ENCODE measurements at places on chromosomes 6 and 20. TPM values are rescaled to one million over a fixed set of nuclear protein-coding genes. Genes with fewer than 3 reads are reported as not detected.

DNA sequence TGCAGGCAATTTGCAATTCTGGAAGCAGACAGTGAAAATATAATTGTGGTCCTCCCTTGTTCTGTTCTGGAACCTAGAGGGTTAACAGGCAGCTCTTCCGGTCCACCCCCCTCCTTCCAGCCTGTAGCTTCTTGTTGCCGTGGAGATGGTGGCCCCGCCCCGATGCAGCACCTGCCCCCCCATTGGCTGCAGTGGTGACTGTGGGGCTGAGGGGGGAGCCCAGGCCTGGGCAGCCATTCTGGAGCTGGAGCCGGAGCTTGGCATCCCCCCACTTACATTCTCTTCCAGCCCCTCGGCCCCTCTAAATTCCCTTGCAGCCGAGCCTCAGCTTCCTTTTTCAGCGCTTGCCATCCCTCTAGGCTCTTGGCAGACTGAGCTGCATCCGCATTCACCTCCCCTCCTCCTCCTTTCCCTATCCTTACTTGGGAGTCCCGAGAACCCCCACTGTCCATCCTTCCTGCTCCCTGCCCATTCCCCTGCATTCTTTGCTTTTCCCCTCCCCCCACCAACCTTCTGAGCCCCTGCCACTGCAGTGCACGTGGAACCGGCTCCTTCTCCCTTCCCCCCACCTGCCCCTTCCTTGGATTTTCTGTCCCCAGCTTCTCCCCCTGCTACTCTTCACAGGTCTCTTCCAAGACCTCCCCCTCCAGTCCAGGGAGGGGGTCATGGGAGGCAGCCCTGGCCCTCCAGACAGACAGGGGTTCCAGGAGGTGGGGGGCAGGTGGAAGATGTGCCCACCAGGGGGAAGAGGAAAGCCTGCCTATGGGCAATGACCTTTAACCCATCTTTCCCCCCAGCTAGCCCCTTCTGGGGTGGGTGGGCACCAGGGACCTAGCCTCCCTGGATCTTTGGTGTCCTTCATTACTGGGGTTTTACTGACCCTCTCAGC, 11.4 kb downstream of the SYNGAP1 start:
- peak overlapping the region; percentile 18 for H3K4me3 ChIP-seq
- no peaks in the 10 kb centered on the region for H3K27me3 ChIP-seq
- H3K4me1 ChIP-seq, result peaks cover 72% of the 10 kb centered on the region
- peak overlapping the region; percentile 91 for H3K27ac ChIP-seq
- DNase-seq, result peak; percentile 88
- peaks cover 12% of the 10 kb centered on the region for H3K36me3 ChIP-seq

HDGFL1 gene
- not detected for total RNA-seq

GRCh38 chr20:39095870-39096269, 133.7 kb downstream of the DHX35 start:
- H3K27me3 ChIP-seq, result no peaks in the 10 kb centered on the region
- no peak for DNase-seq
- H3K36me3 ChIP-seq, result no peaks in the 10 kb centered on the region
- no peak overlapping the region for H3K4me3 ChIP-seq
- no peak overlapping the region for H3K27ac ChIP-seq
- no peaks in the 10 kb centered on the region for H3K4me1 ChIP-seq

GRCh38 chr20:8575114-8575513, 443.0 kb downstream of the PLCB1 start:
- H3K36me3 ChIP-seq, result no peaks in the 10 kb centered on the region
- no peak for DNase-seq
- H3K4me1 ChIP-seq, result peaks cover 15% of the 10 kb centered on the region
- H3K27ac ChIP-seq, result no peak overlapping the region
- H3K4me3 ChIP-seq, result no peak overlapping the region

- H3K36me3 ChIP-seq, result peaks cover 59% of the 10 kb centered on the region
- no peaks in the 10 kb centered on the region for H3K4me1 ChIP-seq
Measured at GRCh38 chr6:36227379-36228228, 31.1 kb downstream of the BRPF3 start.

GRCh38 chr6:107676042-107676441, 148.1 kb downstream of the SCML4 start:
- H3K4me1 ChIP-seq, result peaks cover 5% of the 10 kb centered on the region
- H3K4me3 ChIP-seq, result no peak overlapping the region
- DNase-seq, result no peak
- no peaks in the 10 kb centered on the region for H3K27me3 ChIP-seq
- no peak overlapping the region for H3K27ac ChIP-seq

DNA sequence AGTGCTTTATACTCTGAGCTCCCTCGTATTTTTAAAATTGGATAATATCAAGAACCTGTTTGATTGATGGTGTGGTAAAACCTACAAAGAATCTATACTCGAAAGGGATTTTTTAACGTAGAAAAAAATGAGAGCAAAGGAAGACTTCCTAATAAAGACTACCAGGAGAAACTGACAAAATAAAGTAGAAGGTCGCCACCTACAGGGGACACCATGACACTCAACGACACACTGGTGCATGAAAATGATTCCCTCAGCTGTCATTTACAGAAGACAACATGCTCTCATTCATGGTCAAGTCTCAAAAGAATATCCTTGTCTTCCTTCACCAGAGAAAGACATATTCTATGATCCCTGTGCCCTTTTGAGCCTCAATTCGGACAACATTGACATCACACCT, 10.1 kb upstream of the NHSL1 start:
- no peaks in the 10 kb centered on the region for H3K27me3 ChIP-seq
- no peak overlapping the region for H3K4me3 ChIP-seq
- H3K36me3 ChIP-seq, result no peaks in the 10 kb centered on the region
- DNase-seq, result peak; percentile 65
- no peak overlapping the region for H3K27ac ChIP-seq

DNA sequence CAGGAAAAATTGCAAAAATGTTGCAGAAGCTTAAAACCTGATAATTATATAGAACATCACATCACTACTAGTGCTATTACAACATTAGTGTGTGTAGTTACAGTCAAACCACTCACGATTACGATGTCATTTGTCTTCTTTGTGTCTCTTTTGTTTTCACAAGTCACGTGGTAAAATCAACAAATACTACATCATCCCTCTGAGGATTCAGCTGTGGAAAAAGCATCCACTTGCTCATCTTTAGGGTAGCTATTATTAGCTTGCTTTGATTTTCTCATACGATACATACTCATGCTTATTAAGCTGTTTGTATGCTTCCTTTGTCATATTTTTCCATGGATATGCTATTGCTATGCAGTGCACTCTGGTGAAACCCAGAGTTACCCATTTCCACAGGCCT, 22.2 kb upstream of the ATXN1 start:
- no peak for DNase-seq
- H3K4me3 ChIP-seq, result no peak overlapping the region
- no peaks in the 10 kb centered on the region for H3K4me1 ChIP-seq
- no peaks in the 10 kb centered on the region for H3K36me3 ChIP-seq
- no peaks in the 10 kb centered on the region for H3K27me3 ChIP-seq

GRCh38 chr20:1333462-1334369, 4.8 kb upstream of the SDCBP2 start:
- H3K27me3 ChIP-seq, result no peaks in the 10 kb centered on the region
- no peak overlapping the region for H3K4me3 ChIP-seq
- no peak for DNase-seq
- H3K27ac ChIP-seq, result no peak overlapping the region
- no peaks in the 10 kb centered on the region for H3K36me3 ChIP-seq

DNA sequence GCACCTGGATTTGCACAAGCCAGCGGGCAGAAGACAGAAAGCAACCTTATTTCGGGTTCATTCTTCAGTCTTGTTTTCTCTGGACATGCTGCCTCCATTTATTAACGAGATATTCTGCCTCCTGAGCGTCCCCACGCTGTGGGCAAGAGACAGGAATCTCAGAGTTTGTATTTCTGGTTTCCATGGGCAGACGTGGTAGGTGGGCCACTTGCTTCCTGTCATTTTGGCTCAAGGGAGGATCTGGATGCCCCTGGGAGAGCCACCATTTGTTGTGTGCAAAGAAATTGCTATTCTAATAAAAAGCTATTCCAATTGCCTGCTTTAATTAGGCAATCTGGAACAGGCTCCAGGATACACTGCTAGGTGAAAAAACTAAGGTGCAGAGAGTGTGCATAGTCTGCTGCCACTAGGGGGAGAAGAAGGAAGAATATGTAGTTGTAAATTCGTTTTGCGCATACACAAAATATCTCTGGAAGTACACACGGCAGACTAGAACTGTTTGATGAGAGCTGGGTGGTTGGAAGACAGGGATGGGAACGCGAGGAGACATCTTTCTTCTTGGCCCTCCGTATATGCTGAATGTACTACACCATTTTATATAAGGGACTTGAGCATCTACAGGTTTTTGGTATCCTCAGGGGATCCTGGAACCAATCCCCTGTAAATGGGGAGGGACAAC, 30.1 kb upstream of the SLC16A10 start:
- no peaks in the 10 kb centered on the region for H3K36me3 ChIP-seq
- no peaks in the 10 kb centered on the region for H3K4me1 ChIP-seq
- DNase-seq, result no peak
- no peak overlapping the region for H3K27ac ChIP-seq
- no peak overlapping the region for H3K4me3 ChIP-seq

DNA sequence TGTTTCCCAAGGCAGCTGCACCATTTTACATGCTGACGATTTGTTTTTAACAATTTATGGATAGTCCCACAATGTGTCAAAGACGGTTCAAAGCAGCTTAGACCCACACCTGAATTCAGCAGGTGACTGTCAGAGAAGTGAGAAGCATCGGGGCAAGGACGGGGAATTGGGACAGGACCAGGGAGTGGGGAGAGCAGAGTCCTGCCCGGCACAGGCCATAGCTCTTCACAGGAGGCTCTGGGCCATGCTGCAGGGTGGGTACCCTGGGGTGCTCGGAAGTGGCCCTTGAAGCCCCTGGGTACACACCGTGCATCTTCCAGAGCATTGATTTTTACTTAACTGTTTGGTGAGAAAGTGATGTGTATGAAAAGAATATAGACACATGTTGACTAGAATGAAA, 33.2 kb upstream of the PHACTR3 start:
- H3K36me3 ChIP-seq, result no peaks in the 10 kb centered on the region
- no peak for DNase-seq
- no peak overlapping the region for H3K4me3 ChIP-seq
- H3K27me3 ChIP-seq, result peaks cover 8% of the 10 kb centered on the region
- H3K27ac ChIP-seq, result no peak overlapping the region
- no peaks in the 10 kb centered on the region for H3K4me1 ChIP-seq

ECT2L gene
- not detected for total RNA-seq

HTR1E gene
- not detected for total RNA-seq

- peaks cover 15% of the 10 kb centered on the region for H3K4me1 ChIP-seq
- H3K4me3 ChIP-seq, result no peak overlapping the region
- H3K36me3 ChIP-seq, result peaks cover 49% of the 10 kb centered on the region
Measured at GRCh38 chr20:32163951-32164350, 43.6 kb downstream of the PLAGL2 start.

- no peak overlapping the region for H3K4me3 ChIP-seq
- no peaks in the 10 kb centered on the region for H3K4me1 ChIP-seq
- no peaks in the 10 kb centered on the region for H3K36me3 ChIP-seq
- no peak overlapping the region for H3K27ac ChIP-seq
- no peaks in the 10 kb centered on the region for H3K27me3 ChIP-seq
Measured at GRCh38 chr6:168418711-168419121, 22.3 kb upstream of the SMOC2 start.

ERVFRD-1 gene
- not detected for total RNA-seq

GRCh38 chr6:31114970-31115849, 610 bp downstream of the PSORS1C1 start:
- no peak for DNase-seq
- peak overlapping the region; percentile 35 for H3K4me3 ChIP-seq

SLC17A1 gene
- total RNA-seq, result not detected

DNA sequence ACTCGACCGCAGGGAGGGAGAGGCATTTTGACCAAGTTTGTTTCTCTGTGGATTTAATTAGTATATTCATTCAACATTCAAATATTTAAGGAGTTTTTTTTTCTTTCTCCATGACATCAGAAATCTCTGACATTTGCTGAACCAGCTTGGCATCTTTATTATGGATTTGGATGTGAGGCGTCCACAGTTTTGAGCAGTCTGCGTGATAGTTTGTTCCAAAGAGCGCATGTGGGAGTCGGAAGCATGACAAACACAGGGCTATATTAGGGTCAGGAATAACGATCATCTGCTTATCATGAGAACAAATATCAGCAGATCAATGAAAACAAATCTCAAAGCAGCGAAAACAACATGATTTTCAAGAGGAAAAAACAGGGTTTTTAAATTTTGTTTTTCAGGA, 373.2 kb downstream of the CDH4 start:
- peaks cover 29% of the 10 kb centered on the region for H3K27me3 ChIP-seq
- no peak for DNase-seq
- no peaks in the 10 kb centered on the region for H3K36me3 ChIP-seq
- H3K27ac ChIP-seq, result no peak overlapping the region
- no peak overlapping the region for H3K4me3 ChIP-seq

DNA sequence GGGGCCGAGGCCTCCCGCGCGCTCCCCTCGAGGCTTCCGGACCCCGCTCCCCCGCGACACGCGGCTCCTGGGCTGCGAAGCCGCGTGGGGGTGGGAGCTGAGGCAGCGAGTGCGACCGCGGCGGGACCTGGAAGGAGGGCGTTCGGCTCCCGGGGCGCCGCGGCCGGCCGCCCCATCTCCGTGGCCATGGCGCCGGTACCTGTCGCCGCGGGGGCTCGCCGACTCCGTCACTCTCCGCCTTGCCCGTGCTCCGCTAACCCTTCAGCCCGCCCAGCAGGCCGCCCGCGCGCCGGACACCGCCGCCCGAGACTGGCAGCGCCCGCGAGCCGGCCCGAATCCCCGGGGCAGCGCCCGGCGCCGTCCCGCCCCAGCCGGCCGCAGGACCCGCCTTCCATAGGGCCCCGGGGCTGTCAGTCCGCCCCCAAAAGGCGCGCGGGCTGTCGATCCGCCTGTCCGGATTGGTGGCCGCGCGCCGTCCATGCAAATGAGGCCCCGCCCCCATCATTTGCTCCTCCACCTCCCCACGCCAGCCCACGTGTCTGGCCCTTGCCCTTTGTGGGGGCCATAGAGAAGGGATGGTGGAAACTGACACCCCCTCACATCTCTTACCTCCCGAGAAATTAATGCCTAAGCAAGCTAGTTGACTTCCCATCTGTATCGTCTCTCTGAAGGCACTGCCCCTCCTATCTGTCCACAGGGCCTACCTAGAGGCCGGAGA, at the start of gene FKBP5:
TSS of gene FKBP5 (minus strand) at position 311 of the 718 bp plus-strand sequence. CDS start 46,091 bp downstream, outside the sequence.
- peak; percentile 99 for DNase-seq
- peak within 1 kb of the TSS; percentile 100 for H3K27ac ChIP-seq
- peaks cover 47% of the 10 kb centered on the region for H3K4me1 ChIP-seq
- H3K4me3 ChIP-seq, result peak within 1 kb of the TSS; percentile 75
- peaks cover 12% of the 10 kb centered on the region for H3K36me3 ChIP-seq

- no peak overlapping the region for H3K27ac ChIP-seq
- no peak for DNase-seq
- no peaks in the 10 kb centered on the region for H3K4me1 ChIP-seq
- H3K36me3 ChIP-seq, result no peaks in the 10 kb centered on the region
- no peaks in the 10 kb centered on the region for H3K27me3 ChIP-seq
Measured at GRCh38 chr20:39252035-39252434, 289.9 kb downstream of the DHX35 start.

DLK2 gene
- not detected for total RNA-seq

DNA sequence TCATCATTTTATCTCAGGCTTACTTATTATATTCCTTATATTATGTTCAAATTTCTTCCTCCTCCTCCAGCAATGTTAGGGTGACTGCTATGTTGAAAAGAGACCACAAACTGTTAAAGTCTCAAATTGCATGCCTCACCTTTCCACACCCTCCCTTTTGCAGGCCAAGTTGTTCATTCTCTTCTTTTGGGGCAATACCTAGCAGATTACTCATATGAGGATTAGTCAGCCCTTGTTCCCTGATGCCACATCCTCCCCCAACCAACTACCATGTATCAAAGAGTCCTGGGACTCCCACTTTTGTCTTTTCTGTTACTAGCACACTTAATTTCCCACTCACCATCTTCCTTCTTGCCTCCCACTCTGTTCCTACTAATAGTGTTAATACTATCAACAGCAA, 434.7 kb downstream of the BCKDHB start:
- H3K27me3 ChIP-seq, result no peaks in the 10 kb centered on the region
- H3K27ac ChIP-seq, result no peak overlapping the region
- DNase-seq, result no peak
- H3K36me3 ChIP-seq, result no peaks in the 10 kb centered on the region
